ENCODE measurements at places on chromosomes 13 and 19.

- no peak for DNase-seq
Measured at GRCh38 chr13:80798576-80799133, 457.7 kb upstream of the SPRY2 start.

DNA sequence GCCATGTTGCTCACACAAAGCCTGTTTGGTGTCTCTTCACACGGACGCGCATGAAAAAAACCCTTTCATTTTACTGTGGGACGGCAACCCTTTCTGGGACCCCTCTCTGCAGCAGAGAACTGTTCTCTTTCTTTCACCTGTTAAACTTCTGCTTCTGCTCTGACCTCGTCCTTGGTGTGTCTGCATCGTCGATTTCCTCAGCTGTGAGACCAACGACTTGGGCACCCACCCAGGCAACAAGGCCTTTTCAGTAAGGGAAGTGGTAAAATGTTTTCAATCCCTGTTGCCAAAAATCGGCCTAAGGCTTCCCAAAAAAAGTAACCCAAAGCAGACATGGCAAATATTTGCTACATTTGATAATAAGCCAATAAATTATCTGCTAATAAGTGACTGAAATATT, 515.3 kb downstream of the IRS2 start:
- no peak for DNase-seq

DNA sequence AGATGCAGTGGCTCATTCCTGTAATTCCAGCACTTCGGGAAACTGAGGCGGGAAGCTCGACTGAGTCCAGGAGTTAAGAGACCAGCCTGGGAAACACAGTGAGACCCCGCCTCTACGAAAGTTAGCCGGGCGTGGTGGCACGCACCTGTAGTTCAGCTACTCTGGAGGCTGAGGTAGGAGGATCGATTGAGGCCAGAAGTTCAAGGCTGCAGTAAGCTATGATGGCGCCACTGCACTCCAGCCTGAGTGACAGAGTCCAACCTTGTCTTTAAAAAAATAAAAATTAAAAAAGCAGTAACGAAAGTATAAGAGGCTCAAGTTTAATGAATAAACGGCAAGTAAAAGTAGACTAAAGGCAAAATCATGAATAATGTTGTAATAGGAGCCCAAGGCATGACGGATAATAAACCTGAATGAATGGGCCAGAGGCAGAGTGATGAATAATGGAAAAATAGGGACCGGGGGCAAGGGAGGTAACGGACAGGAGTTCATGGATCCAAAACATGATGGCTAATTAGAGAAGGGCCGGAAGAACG, 1.2 kb upstream of the TOMM40 start:
- DNase-seq, result no peak

- DNase-seq, result no peak
Measured at GRCh38 chr13:70884196-70884595, 775.9 kb upstream of the KLHL1 start.

DNA sequence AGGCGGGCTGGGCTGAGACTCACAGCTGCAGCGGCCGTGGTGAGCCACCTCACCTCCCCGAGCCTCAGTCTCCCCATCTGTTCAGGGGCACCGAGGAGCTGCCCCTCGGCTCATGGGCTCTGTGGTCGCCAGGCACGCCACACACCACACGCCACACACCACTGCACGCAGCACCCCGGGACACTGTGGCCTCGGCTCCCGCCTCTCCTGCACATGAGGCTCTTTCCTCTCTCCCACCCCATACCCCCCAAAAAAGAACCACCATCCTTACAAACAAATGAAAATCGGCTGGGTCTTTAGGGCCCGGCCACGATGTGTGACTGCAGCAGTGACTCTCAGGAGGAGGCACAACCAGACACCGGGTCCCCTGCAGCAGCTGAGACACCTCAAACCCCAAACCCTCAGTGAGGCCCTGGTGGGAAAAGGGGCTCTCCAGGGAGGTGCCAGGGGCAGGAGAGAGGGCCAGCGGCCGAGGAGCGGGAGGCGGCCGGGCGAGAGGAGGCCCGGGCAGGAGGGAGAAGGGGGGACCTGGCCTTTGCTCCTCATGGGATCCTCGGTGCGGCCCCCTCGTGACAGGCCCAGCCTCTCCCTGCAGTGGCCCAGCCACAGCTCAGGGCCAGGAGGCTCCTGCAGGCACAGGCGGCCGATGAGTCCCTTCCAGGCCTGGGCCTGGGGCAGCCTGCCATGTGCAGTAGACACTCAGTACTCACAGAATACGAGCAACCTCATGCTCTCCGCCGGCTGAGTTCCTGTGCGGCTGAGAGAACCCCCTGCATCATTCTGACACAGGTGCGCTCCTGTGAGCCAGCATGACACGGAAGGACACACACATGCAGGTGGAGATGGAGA, 66.3 kb downstream of the RASA3 start:
- DNase-seq, result no peak

GRCh38 chr13:39655569-39656324, at the start of gene COG6:
Gene COG6 (plus strand): TSS chr13:39655662. CDS start chr13:39655727, 65 bp downstream.
- peak; percentile 95 for DNase-seq

DNA sequence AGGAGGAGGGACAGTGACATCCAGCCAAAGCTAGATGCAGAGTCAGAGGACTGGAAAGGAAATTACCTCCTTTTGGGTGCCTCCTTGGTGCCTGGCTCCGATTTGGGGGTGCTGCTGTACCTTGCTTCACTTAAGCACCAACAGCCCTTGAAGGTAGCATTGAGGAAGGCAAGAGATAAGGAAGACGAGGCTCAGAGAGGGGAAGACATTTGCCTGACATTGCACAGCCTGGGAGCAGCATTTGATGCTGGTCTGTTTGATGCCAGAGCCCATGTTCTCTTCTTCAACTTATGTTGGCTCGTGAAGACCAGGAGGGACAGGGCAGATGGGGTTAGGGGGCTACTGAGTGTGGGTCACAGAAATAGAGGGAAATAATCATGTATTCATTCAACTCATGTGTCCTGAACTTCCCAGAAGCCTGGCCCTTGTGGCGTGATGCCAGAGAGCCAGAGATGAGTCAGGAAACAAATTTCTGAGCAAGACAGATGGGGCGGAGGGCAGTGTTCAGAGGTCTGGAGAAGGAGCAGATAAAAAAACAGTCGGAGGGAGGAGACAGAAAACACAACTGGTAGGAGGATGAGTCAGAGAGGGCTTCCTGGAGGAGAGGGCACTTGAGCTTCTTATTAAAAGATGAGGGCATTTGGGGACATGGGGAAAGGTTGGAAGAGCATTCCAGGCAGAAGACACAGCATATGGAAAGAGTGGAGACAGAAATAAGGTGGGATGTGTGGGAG, 3.0 kb upstream of the C19orf81 start:
- no peak for DNase-seq

DNA sequence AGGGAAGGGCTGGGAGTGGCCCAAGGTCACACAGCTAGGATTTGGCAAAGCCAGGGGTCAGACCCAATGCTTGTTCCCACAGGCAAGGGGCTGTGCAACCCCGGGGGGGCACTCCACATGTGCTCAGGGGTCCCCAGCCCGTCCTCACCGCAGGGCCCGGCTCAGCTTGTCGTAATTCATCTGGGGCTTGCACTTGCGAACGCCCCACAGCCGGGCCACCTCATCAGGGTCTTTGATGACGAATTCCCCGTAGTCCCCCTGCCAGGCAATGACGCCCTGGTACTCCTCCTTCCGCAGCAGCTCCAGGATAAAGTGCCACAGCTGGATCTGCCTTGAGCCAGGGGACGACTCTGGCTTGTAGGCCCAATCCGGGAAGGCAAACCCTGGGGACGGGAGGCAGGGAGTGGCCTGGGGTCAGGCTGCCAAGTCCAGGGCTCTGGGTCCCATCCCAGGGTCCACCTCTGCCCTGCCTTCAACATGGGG, 4.7 kb downstream of the ERF start:
- DNase-seq, result no peak

DNA sequence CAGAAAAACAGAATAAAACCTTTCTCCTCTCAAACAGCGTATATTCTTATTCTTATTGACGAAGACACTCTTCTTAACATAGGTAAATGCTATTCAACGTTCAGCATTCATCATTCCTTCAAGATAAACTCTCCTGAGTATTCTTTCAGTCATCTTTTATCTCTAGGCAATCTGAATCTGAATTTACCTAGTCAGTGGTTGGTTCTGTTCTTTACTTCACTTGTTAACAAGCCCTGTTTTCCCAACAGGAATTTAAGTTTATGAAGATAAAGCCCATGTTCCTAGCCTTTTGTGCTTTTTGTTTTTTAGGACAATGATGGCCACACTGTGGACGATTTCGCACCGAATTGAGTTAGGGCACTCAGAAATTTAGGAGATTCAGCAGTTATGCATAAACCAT, 3.2 kb downstream of the ELF1 start:
- DNase-seq, result no peak

DNA sequence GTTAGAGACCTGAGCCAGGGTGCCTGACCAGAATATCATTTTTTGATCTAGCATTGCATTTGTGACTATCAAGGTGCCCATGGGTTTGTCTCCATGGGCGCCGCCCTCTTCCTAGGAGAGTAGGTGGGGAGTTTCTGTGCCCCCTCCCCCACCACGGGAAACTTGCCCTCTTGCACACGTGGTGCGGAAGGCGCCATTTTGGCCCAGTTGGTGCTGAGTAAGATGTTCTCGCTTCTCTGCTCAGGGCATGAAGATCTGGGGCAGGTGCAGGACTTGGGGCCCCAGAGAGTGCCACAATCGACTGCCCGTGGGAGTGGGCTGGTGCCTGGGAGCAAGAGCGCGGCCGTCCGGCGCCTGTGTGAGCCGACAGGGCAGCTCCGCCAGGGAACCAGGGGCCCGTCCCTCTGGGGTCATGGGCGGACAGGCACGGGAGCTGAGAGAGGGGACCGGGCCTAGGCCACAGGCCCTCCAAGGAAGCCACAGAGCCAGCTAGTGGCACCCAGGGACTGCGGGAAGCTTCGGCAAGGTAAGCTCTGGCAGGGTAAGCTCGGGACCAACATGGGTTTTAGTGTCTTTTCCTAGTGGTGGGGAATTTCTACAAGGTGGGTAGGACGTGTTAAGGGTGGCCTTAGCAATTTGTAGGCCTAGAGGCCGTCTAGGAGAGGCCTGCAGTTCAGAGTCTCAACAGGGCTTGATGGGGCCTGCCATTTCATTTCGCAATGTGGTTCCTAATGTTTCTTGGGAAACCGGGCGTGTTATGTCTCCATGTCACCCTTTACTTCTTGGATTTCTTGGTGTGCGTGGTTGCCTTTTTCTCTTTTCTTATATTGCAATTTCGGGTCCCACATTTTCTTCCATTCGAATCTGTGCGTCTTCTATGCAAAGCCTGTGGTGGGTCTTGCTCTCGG, 14.5 kb downstream of the SACS start:
- no peak for DNase-seq

Data from C1 segment of cervical spinal cord (tissue), 14 donors.